ENCODE measurements at places on chromosomes 7 and 10.

DNA sequence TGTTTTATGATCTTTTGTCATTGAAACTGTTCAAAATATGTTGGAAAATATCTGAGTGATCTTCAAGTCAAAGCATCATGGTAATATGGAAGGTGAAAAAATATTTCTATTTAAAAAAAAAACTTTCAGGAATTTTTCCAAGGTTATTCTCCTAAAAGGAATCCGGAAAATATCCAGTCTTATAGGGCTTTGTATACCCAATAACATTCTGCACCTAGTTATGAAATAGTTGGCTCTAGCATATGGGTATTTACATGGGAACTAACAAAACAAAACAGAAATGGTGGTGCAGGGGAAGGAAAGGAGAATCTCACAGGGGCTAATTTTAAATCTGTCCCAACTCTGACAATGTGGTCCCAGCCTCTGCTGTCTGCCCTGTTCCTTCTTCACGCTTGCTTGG lies 167.1 kb upstream of the RHEB start:
- H3K27me3 ChIP-seq, result no peaks in the 10 kb centered on the region
- H3K36me3 ChIP-seq, result no peaks in the 10 kb centered on the region
- peaks cover 29% of the 10 kb centered on the region for H3K4me1 ChIP-seq

GRCh38 chr7:130276796-130277762 lies 10.4 kb downstream of the CPA2 start:
- H3K27me3 ChIP-seq, result no peaks in the 10 kb centered on the region
- no peak overlapping the region for H3K4me3 ChIP-seq
- H3K27ac ChIP-seq, result peak overlapping the region; percentile 98
- H3K36me3 ChIP-seq, result no peaks in the 10 kb centered on the region
- H3K4me1 ChIP-seq, result peaks cover 45% of the 10 kb centered on the region
- peak; percentile 89 for DNase-seq

- no peaks in the 10 kb centered on the region for H3K27me3 ChIP-seq
- 0 out of 2 replicates have a peak, but pooled peaks cover 5% of the 10 kb centered on the region for H3K4me1 ChIP-seq
- H3K27ac ChIP-seq, result no peak overlapping the region
Observed at GRCh38 chr7:7768977-7769709, 50.7 kb upstream of the RPA3 start.

- no peak overlapping the region for H3K4me3 ChIP-seq
- no peaks in the 10 kb centered on the region for H3K27me3 ChIP-seq
- H3K36me3 ChIP-seq, result no peaks in the 10 kb centered on the region
- no peaks in the 10 kb centered on the region for H3K4me1 ChIP-seq
- no peak overlapping the region for H3K27ac ChIP-seq
Observed at GRCh38 chr10:17316488-17317170, 88.6 kb downstream of the VIM start.

GRCh38 chr10:27661514-27662286 lies 83.9 kb downstream of the MKX start:
- H3K27ac ChIP-seq, result no peak overlapping the region
- no peaks in the 10 kb centered on the region for H3K27me3 ChIP-seq
- peaks cover 5% of the 10 kb centered on the region for H3K4me1 ChIP-seq

GRCh38 chr7:33336820-33337219 lies 207.5 kb downstream of the BBS9 start:
- DNase-seq, result no peak
- H3K36me3 ChIP-seq, result no peaks in the 10 kb centered on the region
- no peak overlapping the region for H3K27ac ChIP-seq
- H3K27me3 ChIP-seq, result no peaks in the 10 kb centered on the region
- no peaks in the 10 kb centered on the region for H3K4me1 ChIP-seq
- no peak overlapping the region for H3K4me3 ChIP-seq

DNA sequence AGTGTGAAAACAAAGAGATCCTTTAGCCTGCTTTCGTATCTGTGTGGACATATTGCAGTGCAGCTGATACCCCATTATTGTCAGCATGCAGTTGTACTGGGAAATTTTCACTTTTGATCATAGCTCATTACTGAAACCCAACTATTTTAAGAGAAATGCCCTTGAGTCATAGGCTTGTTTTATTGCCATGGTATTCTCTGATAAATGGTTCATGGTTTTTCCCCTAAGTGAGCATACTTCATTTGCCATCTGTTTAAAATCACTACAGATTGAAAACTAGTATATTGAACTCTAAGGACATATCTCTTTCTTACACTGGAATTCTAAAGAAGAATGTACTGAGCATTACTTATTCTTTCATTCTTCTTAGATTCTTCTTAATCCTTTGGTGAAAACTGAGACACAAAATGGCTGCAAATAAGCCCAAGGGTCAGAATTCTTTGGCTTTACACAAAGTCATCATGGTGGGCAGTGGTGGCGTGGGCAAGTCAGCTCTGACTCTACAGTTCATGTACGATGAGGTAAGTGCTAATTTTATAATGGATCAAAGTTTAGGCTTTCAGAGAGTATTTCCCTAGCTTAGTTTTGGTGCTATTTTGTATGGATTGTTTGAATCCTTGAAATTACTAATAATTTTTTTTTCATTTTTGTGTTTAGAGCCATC lies 63.0 kb downstream of the RALA start:
- no peaks in the 10 kb centered on the region for H3K27me3 ChIP-seq
- H3K36me3 ChIP-seq, result peaks cover 17% of the 10 kb centered on the region
- H3K27ac ChIP-seq, result no peak overlapping the region

DNA sequence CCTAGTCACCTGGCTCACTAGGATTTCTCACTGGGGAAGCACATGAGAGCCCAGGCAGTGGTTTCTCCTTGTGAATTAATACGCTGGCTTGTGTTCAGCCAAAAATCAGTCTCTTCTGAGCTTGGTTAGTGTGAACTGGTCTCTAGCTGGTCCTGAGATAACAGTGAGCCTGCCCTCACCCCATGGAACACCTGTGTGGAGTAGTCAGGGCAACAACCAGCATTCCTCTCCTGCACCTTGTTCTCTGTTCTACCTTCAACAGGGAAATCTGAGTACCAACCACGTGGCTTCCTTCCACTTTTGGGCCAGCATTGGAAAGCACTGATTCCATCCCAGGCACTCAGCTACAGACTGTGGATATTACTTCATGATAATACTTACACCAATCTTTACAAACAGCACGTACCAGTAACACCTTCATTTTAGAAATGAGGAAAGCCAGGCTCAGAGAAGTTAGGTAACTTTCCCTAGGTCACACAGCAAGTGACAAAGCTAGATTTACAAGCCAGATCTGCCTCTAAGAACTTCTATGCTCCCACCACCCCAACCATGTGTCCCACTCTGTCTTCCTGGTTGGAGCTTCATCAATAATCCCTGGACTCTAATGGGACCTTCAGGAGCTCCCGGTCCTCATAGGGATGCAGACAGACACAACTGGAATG lies 106.6 kb downstream of the GRID1 start:
- H3K36me3 ChIP-seq, result no peaks in the 10 kb centered on the region
- H3K4me3 ChIP-seq, result no peak overlapping the region
- no peaks in the 10 kb centered on the region for H3K4me1 ChIP-seq
- no peaks in the 10 kb centered on the region for H3K27me3 ChIP-seq
- no peak for DNase-seq

- no peak overlapping the region for H3K4me3 ChIP-seq
- DNase-seq, result peak; percentile 80
- H3K36me3 ChIP-seq, result peaks cover 3% of the 10 kb centered on the region
- peaks cover 29% of the 10 kb centered on the region for H3K4me1 ChIP-seq
Observed at GRCh38 chr7:134905375-134905774, 80.9 kb upstream of the AGBL3 start.

GRCh38 chr7:124633740-124634139 lies 131.9 kb downstream of the GPR37 start:
- H3K36me3 ChIP-seq, result no peaks in the 10 kb centered on the region
- H3K27me3 ChIP-seq, result no peaks in the 10 kb centered on the region
- H3K27ac ChIP-seq, result no peak overlapping the region
- no peak for DNase-seq

- H3K4me3 ChIP-seq, result no peak overlapping the region
- peaks cover 13% of the 10 kb centered on the region for H3K4me1 ChIP-seq
- no peak for DNase-seq
- no peaks in the 10 kb centered on the region for H3K36me3 ChIP-seq
- H3K27ac ChIP-seq, result no peak overlapping the region
Observed at GRCh38 chr10:116536810-116537209, 8.9 kb upstream of the PNLIP start.

- no peak overlapping the region for H3K27ac ChIP-seq
- peaks cover 26% of the 10 kb centered on the region for H3K4me1 ChIP-seq
- no peaks in the 10 kb centered on the region for H3K36me3 ChIP-seq
- no peaks in the 10 kb centered on the region for H3K27me3 ChIP-seq
- DNase-seq, result no peak
Observed at GRCh38 chr7:11343136-11343535, 369.5 kb downstream of the PHF14 start.

GRCh38 chr10:59098831-59099452 lies 77.5 kb upstream of the PHYHIPL start:
- no peaks in the 10 kb centered on the region for H3K4me1 ChIP-seq
- no peak overlapping the region for H3K27ac ChIP-seq
- H3K27me3 ChIP-seq, result no peaks in the 10 kb centered on the region
- no peak overlapping the region for H3K4me3 ChIP-seq
- DNase-seq, result no peak

- no peak overlapping the region for H3K4me3 ChIP-seq
- H3K4me1 ChIP-seq, result 0 out of 2 replicates have a peak, but pooled peaks cover 7% of the 10 kb centered on the region
- H3K27me3 ChIP-seq, result no peaks in the 10 kb centered on the region
- no peaks in the 10 kb centered on the region for H3K36me3 ChIP-seq
- no peak overlapping the region for H3K27ac ChIP-seq
- no peak for DNase-seq
Observed at GRCh38 chr10:111247781-111248389, 171.1 kb downstream of the ADRA2A start.

GRCh38 chr7:30869794-30870611 lies 41.6 kb upstream of the AQP1 start:
- DNase-seq, result peak; percentile 24
- H3K36me3 ChIP-seq, result no peaks in the 10 kb centered on the region
- H3K27ac ChIP-seq, result no peak overlapping the region

DNA sequence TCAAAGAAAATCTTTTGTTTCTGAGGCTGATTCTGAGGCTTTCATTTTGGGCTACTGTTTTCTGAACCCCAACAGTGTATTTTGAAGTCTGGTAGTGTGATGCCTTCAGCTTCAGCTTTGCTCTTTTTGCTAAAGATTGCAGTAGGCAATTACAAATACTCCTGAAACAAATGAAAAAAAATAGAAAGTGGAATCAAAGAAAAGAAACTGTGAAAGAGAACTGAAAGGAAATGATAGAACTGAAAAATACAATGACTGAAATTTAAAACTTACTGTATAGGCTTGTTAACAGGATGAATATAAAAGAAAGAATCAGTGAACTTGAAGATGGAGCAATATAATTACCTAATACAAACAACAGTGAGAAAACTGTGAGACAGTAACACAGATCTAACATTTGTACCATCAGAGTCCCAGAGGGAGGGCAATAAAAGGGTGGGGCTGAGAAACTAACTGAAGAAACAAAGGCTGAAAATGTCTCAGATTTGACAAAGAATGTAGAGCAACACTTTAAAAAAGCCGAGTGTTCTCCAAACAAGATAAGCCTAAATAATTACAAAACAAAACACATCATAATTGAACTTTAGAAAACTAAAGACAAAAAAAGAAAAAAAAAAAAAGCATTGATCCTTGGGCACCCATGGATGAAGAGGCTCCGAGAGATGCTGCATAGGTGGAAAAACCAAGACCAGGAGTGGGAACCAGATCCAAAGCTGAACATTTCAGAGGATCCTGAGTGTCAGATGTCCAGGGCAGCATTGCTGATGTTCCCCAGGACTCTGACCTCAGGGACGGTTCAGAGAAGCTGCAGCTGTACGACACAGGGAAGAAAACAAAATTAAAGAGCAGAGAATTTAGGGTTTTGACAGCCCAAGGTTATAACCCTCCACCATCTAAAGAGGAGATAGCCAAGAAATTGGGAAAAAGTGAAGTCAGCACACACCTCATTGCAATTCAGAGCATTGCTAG lies 223.2 kb upstream of the IGFBP3 start:
- H3K27me3 ChIP-seq, result no peaks in the 10 kb centered on the region
- H3K4me1 ChIP-seq, result peaks cover 29% of the 10 kb centered on the region
- no peak for DNase-seq

- no peak for DNase-seq
- H3K4me1 ChIP-seq, result no peaks in the 10 kb centered on the region
- peaks cover 37% of the 10 kb centered on the region for H3K27me3 ChIP-seq
- H3K4me3 ChIP-seq, result no peak overlapping the region
- no peak overlapping the region for H3K27ac ChIP-seq
- H3K36me3 ChIP-seq, result no peaks in the 10 kb centered on the region
Observed at GRCh38 chr7:155529845-155530244, 16.5 kb downstream of the CNPY1 start.

DNA sequence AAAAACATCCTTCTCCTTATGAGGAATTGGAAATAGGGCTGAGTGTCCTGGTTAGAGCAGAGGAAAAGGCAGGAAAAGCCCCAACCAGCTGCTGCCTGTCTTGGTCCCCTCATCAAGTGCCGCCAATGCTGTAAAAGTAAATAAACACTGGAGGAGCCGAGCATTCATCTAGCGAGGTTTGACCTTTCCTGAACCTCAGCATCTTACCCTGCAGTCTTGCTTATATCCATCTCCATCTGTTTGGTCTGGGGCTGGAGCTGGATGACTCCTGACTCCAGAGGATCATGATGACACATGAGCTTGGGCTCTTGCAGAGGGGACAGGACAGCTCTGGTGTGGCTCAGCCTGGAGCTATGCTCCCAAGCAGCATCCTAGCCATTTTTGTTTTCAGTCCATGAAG lies 501.1 kb downstream of the TNS3 start:
- H3K4me1 ChIP-seq, result peaks cover 28% of the 10 kb centered on the region
- peak overlapping the region; percentile 10 for H3K27ac ChIP-seq
- no peaks in the 10 kb centered on the region for H3K27me3 ChIP-seq
- no peak overlapping the region for H3K4me3 ChIP-seq

- no peak overlapping the region for H3K4me3 ChIP-seq
Observed at GRCh38 chr10:79196470-79197461, 128.0 kb downstream of the ZMIZ1 start.

DNA sequence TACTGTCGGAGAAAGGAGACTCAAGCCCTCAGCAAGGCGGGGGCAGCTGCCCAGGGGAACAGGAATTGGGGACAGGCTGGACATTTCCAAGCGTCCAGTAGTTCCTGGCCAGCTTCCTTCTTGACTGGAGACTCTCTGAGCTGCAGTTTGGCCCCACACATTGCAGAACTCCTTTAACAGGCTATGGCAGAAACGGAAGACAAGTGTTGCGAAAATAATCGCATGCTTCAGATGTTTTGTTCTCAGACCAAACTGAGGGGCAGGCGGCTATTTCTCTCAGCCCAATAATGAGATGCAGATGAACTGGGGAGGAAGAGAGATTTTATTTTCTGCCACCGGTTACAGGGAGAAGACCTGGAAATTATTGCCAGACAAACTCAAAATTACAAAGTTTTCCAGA lies 88.0 kb upstream of the PFKP start:
- H3K27me3 ChIP-seq, result no peaks in the 10 kb centered on the region
- H3K4me1 ChIP-seq, result no peaks in the 10 kb centered on the region
- H3K36me3 ChIP-seq, result no peaks in the 10 kb centered on the region
- H3K27ac ChIP-seq, result no peak overlapping the region

GRCh38 chr7:52431082-52431815 lies 604.2 kb upstream of the POM121L12 start:
- DNase-seq, result no peak
- no peaks in the 10 kb centered on the region for H3K36me3 ChIP-seq
- no peaks in the 10 kb centered on the region for H3K4me1 ChIP-seq
- no peak overlapping the region for H3K27ac ChIP-seq
- H3K27me3 ChIP-seq, result no peaks in the 10 kb centered on the region
